ENCODE measurements at places on chromosomes 6 and 20. TPM values are rescaled to one million over a fixed set of nuclear protein-coding genes. Genes with fewer than 3 reads are reported as not detected.

Gene SAMD10
- 3.6 TPM for total RNA-seq

Gene TAF8
- total RNA-seq, result 15.6 TPM

Gene ADA
- 7.2 TPM for total RNA-seq

Gene MTRF1L
- total RNA-seq, result 18.0 TPM

Gene KHDC1L
- not detected for total RNA-seq

Gene TULP1
- total RNA-seq, result not detected

Gene GNAS-AS1
- 1.7 TPM for total RNA-seq

Gene CASS4
- total RNA-seq, result 0.05 TPM

Gene SLC22A1
- not detected for total RNA-seq

Gene SEL1L2
- not detected for total RNA-seq

Gene MAP3K5
- total RNA-seq, result 6.8 TPM

Gene FITM2
- 14.3 TPM for total RNA-seq

Gene ZNF831
- 0.40 TPM for total RNA-seq

Gene EXOC2
- total RNA-seq, result 28.8 TPM

Gene SNX21
- total RNA-seq, result 13.3 TPM

Gene DNAH8
- total RNA-seq, result not detected

Data from NCI-H460 (cell line).